ENCODE measurements at places on chromosomes 13 and 19. TPM values are rescaled to one million over a fixed set of nuclear protein-coding genes. Genes with fewer than 3 reads are reported as not detected.

- peak; percentile 48 for DNase-seq
These were observed 16.3 kb upstream of the TSPAN16 start for GRCh38 chr19:11279505-11280236.

OR10H1 gene
- not detected for total RNA-seq

IGFL4 gene
- not detected for total RNA-seq

- H3K27ac ChIP-seq: no peak overlapping the region
- no peaks in the 10 kb centered on the region for H3K36me3 ChIP-seq
- peak overlapping the region; percentile 36 for H3K4me3 ChIP-seq
- DNase-seq: no peak
These were observed 254.7 kb upstream of the SGCG start for GRCh38 chr13:22925881-22926747.

COMP gene
- total RNA-seq: not detected

- H3K4me1 ChIP-seq: peaks cover 2% of the 10 kb centered on the region
- H3K36me3 ChIP-seq: no peaks in the 10 kb centered on the region
- H3K4me3 ChIP-seq: no peak overlapping the region
- H3K27ac ChIP-seq: no peak overlapping the region
These were observed 2.0 kb downstream of the MTUS2 start for GRCh38 chr13:28822151-28822550.

DNA sequence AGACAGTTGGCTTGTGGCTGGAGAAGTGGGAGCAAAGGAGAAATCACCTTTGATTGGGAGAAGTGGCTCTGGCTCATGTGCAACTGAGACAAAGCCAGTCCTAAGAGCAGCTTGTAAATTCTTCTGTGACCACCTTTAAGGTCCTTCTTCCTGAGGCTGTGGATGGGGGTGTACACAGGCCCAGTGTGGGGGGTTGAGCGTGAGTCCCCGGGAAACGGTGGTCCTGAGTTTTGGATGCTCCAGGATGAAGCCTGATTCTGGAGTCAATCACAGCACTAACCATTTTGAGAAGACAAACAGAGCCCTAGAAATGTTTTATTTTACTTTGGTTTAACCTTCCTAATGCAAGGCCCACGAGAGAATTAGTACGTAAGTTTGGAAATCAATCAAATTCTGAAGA lies 3.9 kb upstream of the CEBPA start:
- H3K36me3 ChIP-seq: no peaks in the 10 kb centered on the region
- H3K27ac ChIP-seq: no peak overlapping the region
- DNase-seq: no peak
- peaks cover 27% of the 10 kb centered on the region for H3K27me3 ChIP-seq
- no peaks in the 10 kb centered on the region for H3K4me1 ChIP-seq

DNA sequence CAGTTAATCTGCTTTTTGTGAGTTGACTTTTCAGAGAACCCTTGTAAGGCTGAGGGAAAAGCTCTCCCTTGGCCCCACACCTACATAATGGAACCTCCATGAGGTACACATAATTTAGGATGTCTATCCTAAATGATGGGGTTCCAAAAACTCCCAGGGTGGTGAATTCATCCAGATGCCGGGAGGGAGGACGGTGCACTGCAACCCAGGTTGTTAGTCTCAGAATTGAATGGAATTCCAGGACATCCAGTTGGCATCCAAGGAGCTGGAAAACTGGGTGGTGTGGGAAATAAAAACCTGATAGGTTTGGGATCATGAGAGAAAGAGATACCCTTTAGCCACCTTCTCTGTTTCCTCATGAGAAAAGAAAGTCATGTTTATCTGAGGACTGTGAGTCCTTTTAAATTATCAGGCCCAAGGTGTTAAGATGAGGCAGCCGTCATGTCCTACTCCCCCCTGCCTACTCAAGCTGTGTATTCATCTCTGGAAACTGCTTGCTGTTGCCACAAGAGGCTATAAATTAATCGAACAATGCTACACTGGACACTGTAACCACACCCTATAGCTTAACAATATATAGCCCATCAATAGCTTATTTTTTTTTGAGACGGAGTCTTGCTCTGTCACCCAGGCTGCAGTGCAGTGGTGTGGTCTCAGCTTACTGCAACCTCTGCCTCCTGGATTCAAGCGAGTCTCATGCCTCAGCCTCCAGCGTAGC lies 49.5 kb downstream of the C13orf46 start:
- H3K27ac ChIP-seq: no peak overlapping the region
- peaks cover 13% of the 10 kb centered on the region for H3K27me3 ChIP-seq
- H3K4me1 ChIP-seq: no peaks in the 10 kb centered on the region
- no peak for DNase-seq
- H3K4me3 ChIP-seq: no peak overlapping the region
- H3K36me3 ChIP-seq: peaks cover 3% of the 10 kb centered on the region

SLC5A5 gene
- total RNA-seq: 1.1 TPM

- H3K36me3 ChIP-seq: no peaks in the 10 kb centered on the region
- DNase-seq: no peak
- H3K27me3 ChIP-seq: no peaks in the 10 kb centered on the region
- no peak overlapping the region for H3K4me3 ChIP-seq
- H3K27ac ChIP-seq: no peak overlapping the region
These were observed 391.6 kb downstream of the PCDH20 start for GRCh38 chr13:61024046-61024445.

DNA sequence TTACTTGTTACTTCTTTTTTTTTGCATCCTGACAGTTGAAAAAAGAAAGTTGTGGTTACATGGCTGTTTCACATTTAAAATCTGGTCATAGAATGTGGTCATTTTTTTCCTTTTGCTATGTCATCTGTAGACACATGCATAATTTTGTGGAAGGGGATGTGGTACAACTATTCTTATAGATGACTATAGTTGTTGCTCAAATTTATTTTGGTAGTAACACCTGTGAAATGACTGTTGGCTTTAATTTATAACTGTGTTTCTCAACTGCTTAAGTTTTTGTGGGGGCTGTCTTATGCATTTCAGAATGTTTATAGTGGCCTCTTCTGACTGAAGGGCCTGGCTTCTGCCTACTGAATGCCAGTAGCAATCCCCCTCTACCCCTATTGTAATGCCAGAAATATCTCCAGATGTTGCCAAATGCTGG lies 130.5 kb downstream of the PAN3 start:
- H3K36me3 ChIP-seq: peaks cover 29% of the 10 kb centered on the region
- no peaks in the 10 kb centered on the region for H3K27me3 ChIP-seq
- no peak overlapping the region for H3K4me3 ChIP-seq
- no peak for DNase-seq
- H3K4me1 ChIP-seq: peaks cover 14% of the 10 kb centered on the region

DNA sequence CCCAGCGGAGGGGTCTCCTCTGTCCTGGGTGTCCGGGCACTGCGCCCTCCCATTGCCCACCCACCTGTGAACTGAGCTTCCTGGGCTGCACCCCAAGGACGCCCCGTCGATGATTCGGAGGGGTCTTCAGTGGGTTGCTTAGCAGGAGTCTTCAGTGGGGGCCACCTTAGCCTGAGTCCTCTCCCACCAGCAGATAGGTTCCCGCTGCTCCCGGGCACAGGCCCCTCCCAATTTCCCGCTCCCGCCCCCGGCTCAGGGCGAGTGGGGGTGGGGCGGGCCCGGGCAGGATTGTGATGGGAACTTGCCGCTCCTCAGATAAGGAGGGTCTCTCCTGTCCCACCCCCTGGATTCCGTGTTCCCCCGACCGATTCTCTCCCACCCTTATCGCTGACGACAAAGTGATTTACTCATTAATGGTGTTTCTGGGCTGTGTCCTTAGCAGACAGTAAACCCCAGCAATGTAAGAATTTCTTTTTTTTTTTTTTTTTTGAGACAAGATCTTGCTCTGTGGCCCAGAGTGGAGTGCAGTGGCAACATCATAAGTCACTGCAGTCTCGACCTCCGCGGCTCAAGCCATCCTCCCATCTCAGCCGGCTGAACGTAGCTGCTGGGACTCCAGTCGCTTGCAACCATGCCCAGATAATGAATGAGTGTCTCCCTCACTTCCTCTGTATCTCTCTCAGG lies 655 bp upstream of the S1PR5 start:
- H3K27me3 ChIP-seq: peaks cover 60% of the 10 kb centered on the region
- peaks cover 24% of the 10 kb centered on the region for H3K4me1 ChIP-seq
- no peak overlapping the region for H3K27ac ChIP-seq
- H3K36me3 ChIP-seq: no peaks in the 10 kb centered on the region

- no peaks in the 10 kb centered on the region for H3K4me1 ChIP-seq
- H3K4me3 ChIP-seq: no peak overlapping the region
- H3K27me3 ChIP-seq: peaks cover 55% of the 10 kb centered on the region
- H3K36me3 ChIP-seq: no peaks in the 10 kb centered on the region
- H3K27ac ChIP-seq: no peak overlapping the region
- DNase-seq: no peak
These were observed 76.2 kb upstream of the IRS2 start for GRCh38 chr13:109862627-109863026.

RFPL4AL1 gene
- total RNA-seq: not detected

SLC7A10 gene
- not detected for total RNA-seq

GRCh38 chr19:47356900-47357299 lies 7.8 kb downstream of the DHX34 start:
- H3K4me3 ChIP-seq: no peak overlapping the region
- no peak for DNase-seq
- no peaks in the 10 kb centered on the region for H3K27me3 ChIP-seq
- no peak overlapping the region for H3K27ac ChIP-seq
- peaks cover 24% of the 10 kb centered on the region for H3K4me1 ChIP-seq

MYPOP gene
- total RNA-seq: 4.8 TPM

- no peaks in the 10 kb centered on the region for H3K36me3 ChIP-seq
- H3K4me3 ChIP-seq: no peak overlapping the region
- H3K27me3 ChIP-seq: peaks cover 8% of the 10 kb centered on the region
- H3K27ac ChIP-seq: no peak overlapping the region
These were observed 199.8 kb downstream of the DNAJC15 start for GRCh38 chr13:43223216-43223615.

GRCh38 chr19:34595683-34596082 lies 81.3 kb downstream of the SCGB2B2 start:
- no peak overlapping the region for H3K4me3 ChIP-seq
- no peaks in the 10 kb centered on the region for H3K27me3 ChIP-seq
- peaks cover 4% of the 10 kb centered on the region for H3K36me3 ChIP-seq
- DNase-seq: no peak
- H3K27ac ChIP-seq: no peak overlapping the region
- peaks cover 2% of the 10 kb centered on the region for H3K4me1 ChIP-seq

FCER2 gene
- 0.86 TPM for total RNA-seq

All from activated naive CD4-positive, alpha-beta T cell treated with anti-CD3 and anti-CD28 coated beads for 36 hours (primary cell).